COR-L47 (cell line): ENCODE measurements at places on chromosomes 12 and 14.

- peak; percentile 35 for DNase-seq
Observed at GRCh38 chr12:85155791-85156190, 119.6 kb downstream of the LRRIQ1 start.

DNA sequence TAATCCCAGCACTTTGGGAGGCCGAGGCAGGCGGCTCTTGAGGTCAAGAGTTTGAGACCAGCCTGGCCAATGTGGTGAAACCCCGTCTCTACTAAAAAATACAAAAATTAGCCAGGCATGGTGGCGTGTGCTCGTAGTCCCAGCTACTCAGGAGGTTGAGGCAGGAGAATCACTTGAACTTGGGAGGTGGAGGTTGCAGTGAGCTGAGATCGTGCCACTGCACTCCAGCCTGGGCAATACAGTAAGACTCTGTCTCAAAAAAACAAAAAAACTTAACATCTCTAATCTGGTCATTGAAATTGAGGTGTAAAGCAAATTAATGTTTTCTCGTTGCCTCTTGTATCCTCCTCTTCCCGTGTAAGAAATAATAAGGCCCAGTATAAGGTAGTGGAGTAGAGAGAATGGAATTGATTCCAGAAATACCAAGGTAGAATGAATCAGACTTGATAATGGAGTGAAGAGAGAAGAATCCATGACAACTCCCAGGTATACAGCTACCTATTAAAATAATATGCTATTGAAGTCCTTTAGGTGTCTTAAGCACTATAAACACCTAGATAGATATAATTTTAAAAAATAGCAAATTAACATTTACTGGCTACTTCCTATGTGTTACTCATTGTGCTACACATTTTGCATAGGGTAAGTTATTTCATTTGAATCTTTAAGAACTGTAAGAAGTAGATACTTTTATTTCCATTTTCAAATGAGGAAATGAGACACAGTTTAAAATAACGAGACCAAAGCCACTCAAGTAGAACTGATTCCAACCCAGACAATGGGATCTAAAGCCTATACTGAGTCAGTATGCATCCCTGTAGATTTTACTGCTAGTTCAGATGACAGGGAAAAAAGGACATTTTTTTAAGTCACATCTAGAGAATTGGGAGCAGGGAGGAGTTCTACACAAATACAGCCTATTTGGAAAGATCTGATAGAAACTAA is 23.2 kb downstream of the RAP1B start:
- DNase-seq = no peak

- no peak for DNase-seq
Observed at GRCh38 chr14:36238666-36239363, 62.3 kb upstream of the PTCSC3 start.

DNA sequence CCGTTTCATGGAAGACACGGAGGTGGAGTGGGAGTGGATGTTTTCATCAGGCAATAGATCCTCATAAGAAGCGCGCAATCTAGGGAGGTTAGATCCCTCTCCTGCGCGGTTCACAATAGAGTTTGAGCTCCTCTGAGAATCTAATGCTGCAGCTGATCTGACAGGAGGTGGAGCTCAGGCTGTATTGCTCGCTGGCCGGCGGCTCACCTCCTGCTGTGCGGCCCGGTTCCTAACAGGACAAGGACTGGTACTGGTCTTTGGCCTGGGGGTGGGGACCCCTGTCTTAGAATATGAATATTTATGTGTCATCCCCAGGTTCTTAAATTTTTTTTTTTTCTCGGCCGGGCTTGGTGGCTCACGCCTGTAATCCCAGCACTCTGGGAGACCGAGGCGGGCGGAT is 36.7 kb downstream of the PRICKLE1 start:
- DNase-seq = no peak

DNA sequence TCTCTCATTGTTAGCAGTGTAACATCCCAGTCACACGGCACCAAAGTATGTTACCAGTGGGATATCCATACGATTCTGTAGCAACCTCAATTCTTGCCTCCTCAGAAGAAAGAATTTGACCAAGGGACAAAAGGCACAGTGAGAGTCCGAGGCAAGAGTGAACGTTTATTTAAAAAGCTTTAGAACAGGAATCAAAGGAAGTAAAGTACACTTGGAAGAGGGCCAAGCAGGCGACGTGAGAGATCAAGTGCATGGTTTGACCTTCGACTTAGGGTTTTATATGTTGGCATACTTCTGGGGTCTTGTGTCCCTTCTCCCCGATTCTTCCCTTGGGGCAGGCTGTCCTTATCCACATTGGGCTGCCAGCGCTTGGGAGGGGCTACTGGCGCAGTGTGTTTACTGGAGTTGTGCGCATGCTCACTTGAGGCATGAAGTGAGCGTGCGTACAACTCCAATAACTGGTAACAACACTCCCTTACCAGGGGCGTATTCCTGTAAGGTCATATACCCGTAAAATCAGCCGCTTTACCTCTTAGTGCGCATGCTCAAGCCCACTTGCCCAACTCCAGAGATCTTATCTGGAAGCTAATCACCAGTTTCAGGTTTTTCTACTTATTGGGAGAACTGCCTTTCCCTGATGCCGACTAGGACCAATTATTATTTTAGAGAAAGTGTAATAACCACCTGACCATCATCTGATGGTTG is 71.7 kb downstream of the FAR2 start:
- no peak for DNase-seq

DNA sequence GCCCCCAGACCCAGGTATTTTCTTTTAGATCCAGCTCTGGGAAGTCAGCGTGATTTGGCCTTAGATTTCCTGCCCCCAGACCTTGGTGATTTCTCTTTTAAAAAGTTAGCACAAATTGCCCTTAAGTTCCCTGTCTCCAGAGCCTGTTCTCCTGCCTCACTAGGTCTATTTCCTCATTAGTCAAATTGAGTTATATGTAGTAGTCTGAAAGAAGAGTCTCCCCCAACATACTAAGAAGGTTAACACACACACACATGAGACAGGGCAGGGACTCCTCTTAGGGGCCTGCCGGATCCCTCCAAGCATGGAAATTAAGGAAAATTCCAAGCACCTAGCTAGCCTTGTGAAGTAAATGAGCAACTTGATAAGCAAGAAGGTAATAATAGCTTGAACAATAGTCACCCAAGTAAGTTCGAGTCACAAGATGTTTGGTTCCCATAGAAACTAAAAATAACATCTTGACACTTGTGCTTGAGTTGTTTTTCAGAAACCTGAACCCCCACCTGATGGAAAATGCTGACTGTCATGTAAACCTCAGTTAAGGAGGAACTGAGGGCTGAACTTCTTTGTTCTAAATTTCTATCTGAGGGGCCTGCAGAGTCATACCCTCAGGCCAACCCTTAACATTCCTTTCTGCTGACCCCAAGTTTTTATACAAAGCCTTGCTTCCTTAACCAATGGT is 51.6 kb downstream of the CAND1 start:
- no peak for DNase-seq

- DNase-seq = no peak
Observed at GRCh38 chr12:65430571-65431306, 152.3 kb downstream of the MSRB3 start.

GRCh38 chr12:28034271-28034670 is 61.7 kb upstream of the PTHLH start:
- DNase-seq = no peak

- DNase-seq = no peak
Observed at GRCh38 chr14:55625481-55625880, 45.5 kb downstream of the KTN1 start.

- no peak for DNase-seq
Observed at GRCh38 chr14:105120056-105120455, 48.5 kb downstream of the JAG2 start.

DNA sequence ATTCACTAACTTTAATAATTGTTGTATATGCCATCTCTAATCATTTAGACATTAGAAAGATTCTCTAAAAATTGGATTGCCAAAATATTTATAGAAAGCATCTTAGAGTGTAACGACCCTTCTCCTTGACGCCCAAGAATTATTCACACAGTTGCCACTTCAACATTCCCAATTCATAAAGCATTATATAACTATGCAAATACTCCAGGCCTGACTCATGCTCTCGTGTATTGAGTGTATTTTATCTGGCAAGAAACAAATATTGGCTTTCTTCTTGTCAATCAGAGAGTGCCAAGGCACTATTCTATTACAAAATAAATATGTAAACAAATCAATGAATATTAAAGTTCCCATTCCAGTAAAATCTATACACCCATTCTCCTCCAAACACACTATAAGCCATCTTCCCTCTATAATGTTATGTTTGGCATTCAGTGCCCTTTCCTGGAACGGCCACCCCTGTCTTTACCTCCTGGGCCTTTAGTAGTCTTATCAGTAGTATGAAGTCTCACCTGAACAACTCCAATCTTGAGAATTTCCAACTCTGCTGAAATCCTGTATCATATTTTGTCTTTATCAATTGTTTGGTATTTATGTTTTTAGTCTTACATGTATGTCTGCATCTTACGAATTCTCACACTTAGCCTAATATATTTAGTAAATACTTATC is 182.6 kb downstream of the PIK3C2G start:
- DNase-seq = no peak

GRCh38 chr14:75961662-75962061 is 20.1 kb downstream of the TGFB3 start:
- no peak for DNase-seq

DNA sequence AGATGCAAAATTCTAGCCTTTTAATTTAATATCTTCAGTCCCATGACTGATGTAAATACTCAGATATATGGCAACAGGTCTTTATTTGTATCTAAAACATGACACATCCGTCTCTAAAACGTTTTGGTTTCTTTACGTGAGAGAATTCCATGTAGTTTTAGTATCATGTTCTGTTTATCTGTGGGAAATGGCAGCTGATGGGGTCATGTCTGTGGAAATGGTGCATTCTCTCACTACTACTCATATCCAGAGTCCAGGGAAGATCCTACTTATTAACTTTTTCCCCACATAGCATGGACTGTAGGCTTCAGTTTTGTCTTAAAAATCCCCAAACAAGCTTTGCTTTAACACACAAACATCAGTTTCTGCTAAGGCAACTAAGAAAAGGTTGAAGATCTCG is 53.8 kb downstream of the SPTLC2 start:
- no peak for DNase-seq

DNA sequence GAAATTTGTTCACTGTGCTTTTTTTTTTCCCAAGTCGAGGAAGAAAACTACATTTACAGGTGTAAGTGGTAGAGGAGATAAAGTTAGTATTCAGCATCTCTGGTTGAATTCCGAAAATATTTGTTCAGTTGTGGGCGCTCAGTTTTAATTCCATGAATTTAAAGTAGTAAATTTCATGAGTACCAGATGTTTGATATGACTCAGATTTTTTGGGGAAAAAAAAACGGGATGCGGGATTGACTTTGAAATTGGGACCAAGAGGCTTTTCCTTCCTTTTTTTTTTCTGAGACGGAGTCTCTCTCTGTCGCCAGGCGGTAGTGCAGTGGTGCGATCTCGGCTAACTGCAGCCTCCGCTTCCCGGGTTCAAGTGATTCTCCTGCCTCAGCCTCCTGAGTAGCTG is 1.6 kb downstream of the TULP3 start:
- DNase-seq = no peak

GRCh38 chr12:117093431-117093830 is 5.8 kb downstream of the TESC start:
- DNase-seq = no peak

DNA sequence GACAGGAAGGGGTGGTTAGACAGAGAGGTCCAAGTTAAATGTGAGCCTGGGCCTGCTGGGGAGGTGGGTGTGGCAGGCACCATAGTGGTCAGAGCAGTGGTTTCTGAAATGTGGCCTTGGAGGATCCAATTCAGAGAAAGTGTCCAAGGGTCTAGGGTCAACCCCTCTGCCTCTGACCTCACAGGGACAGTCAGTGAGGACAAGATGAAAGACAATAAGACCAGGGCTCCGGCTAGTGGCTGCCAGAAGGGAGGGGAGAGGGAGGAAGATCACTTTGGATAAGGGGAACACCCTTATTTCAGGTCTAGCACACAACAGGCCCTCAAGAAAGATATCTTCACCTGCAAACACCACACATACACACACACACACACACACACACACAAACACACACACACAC is 335.1 kb downstream of the MED13L start:
- DNase-seq = no peak

DNA sequence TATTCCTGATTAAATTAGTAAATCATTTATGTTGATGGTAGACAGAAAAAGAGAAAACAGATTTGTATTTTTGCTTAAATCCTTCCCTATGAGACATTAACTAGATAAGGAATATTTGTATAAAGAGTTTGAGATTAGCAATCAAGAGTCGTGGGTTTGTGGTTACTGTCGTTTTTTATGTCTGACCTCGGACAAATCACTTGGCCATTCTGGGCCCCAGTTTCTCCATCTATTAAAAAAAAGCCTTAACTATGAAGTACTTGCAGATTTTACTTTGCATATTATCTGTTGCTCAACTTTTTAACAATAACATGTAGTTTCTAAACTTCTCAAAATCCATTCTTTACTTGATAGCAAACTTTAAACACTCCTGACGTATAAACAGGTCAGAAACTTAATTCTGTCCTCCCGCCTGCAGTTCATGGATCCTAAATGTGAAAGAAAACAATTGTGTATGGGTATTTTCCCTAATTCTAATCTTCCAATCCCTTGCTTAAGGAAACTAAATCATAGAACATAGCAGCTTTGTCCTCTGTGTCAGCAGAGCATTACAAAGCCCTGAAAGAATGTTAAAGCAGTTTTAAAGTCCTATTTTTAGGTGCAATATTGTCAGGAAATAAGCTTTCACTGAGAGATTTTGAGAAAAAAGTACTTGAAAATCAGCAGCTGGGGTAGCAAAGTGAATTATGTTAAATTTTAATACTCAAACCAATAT is 118.2 kb downstream of the GPR135 start:
- no peak for DNase-seq

GRCh38 chr12:3614806-3615466 is 123.9 kb downstream of the PRMT8 start:
- no peak for DNase-seq

- DNase-seq = no peak
Observed at GRCh38 chr14:37318938-37319337, 121.2 kb downstream of the MIPOL1 start.

DNA sequence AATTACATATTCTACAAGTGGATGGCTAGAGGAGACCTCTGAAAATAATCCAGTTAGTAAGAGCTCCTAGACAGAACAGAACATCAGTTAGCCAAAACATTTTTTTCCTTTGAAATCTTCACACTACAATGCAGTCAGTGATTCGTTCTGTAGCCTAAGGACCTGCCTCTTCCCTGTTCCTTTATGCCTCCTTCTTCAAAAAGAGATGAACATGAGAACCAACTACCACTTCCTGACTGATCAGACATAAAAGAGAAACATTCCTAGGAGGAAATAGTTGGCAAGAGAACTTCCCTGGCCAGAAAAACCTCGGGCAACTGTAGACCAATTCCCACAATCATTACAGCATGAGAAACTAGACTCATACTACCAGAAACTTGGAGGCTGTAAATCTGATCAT is 29.4 kb downstream of the ITPR2 start:
- no peak for DNase-seq

DNA sequence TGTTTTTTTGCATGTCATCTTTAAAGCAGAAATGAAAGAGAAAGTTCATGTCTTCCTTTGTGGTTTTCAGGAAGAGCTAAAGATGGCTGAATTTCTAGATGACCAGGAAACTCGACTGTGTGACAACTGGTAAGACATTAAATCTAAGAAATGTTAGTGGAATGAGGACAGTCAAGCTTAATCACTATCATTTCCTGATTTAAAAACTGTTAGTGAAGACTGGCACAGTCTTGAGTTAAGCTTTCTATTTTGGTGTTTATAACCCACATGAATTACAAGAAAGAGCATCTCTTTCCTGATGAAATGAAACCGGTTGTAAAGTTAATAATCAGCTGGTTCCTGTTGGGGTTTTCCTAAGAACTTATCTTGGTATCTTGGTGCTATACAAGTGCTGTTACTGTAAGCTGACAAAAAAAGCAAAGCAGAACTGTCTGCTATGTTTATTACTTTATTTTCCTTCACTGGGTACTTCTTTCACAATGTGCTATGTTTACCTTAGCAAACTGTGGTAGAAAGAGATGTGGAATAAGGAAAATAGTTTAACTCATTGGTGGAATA is 5.2 kb downstream of the TRAFD1 start:
- DNase-seq = no peak
